ENCODE measurements at places on chromosomes 3 and 15. TPM values are rescaled to one million over a fixed set of nuclear protein-coding genes. Genes with fewer than 3 reads are reported as not detected.

TPRG1 gene
- polyA plus RNA-seq = 27.7 TPM

CACNA2D3 gene
- polyA plus RNA-seq = not detected

SLC28A2 gene
- 0.09 TPM for polyA plus RNA-seq

BOC gene
- 0.04 TPM for polyA plus RNA-seq

LRTM1 gene
- not detected for polyA plus RNA-seq

NR2E3 gene
- polyA plus RNA-seq = not detected

SLC22A14 gene
- not detected for polyA plus RNA-seq

XCR1 gene
- not detected for polyA plus RNA-seq

VILL gene
- 2.1 TPM for polyA plus RNA-seq

RASL12 gene
- not detected for polyA plus RNA-seq

OR5AC2 gene
- not detected for polyA plus RNA-seq

NR2C2 gene
- polyA plus RNA-seq = 5.3 TPM

PTPRG gene
- 0.59 TPM for polyA plus RNA-seq

ISLR2 gene
- not detected for polyA plus RNA-seq

CCR2 gene
- 3.1 TPM for polyA plus RNA-seq

MORC1 gene
- not detected for polyA plus RNA-seq

ZBBX gene
- not detected for polyA plus RNA-seq

CD276 gene
- polyA plus RNA-seq = 1.1 TPM

RBPMS2 gene
- 0.20 TPM for polyA plus RNA-seq

HTR3E gene
- polyA plus RNA-seq = not detected

ALDH1L1 gene
- polyA plus RNA-seq = 0.69 TPM

CSPG5 gene
- not detected for polyA plus RNA-seq

CLDN1 gene
- 9.4 TPM for polyA plus RNA-seq

SCAMP5 gene
- polyA plus RNA-seq = 2.0 TPM

SCN11A gene
- not detected for polyA plus RNA-seq

GNAT1 gene
- polyA plus RNA-seq = not detected

BFSP2 gene
- polyA plus RNA-seq = 18.6 TPM

TGFBR2 gene
- 0.12 TPM for polyA plus RNA-seq

ZNF654 gene
- polyA plus RNA-seq = 11.3 TPM

ALS2CL gene
- not detected for polyA plus RNA-seq

FAN1 gene
- polyA plus RNA-seq = 15.8 TPM

CCDC13 gene
- polyA plus RNA-seq = 0.50 TPM

SLCO2A1 gene
- polyA plus RNA-seq = not detected

GOLGA8S gene
- polyA plus RNA-seq = not detected

TRPM1 gene
- polyA plus RNA-seq = not detected

TEX55 gene
- polyA plus RNA-seq = not detected

FBLN2 gene
- 0.43 TPM for polyA plus RNA-seq
